ENCODE measurements at places on chromosomes 2 and 18. TPM values are rescaled to one million over a fixed set of nuclear protein-coding genes. Genes with fewer than 3 reads are reported as not detected.

ZSWIM2 gene
- total RNA-seq, result not detected

HOXD9 gene
- 5.8 TPM for total RNA-seq

CGREF1 gene
- 1.8 TPM for total RNA-seq

LIMS4 gene
- 2.3 TPM for total RNA-seq

RELCH gene
- 21.3 TPM for total RNA-seq

NBEAL1 gene
- total RNA-seq, result 15.2 TPM

SCN7A gene
- total RNA-seq, result not detected

POMC gene
- 4.3 TPM for total RNA-seq

TPO gene
- total RNA-seq, result not detected

LIPG gene
- 2.9 TPM for total RNA-seq

DLX2 gene
- not detected for total RNA-seq

PIEZO2 gene
- total RNA-seq, result not detected

ACTG2 gene
- total RNA-seq, result 12.4 TPM

SIX3 gene
- not detected for total RNA-seq

CNGA3 gene
- total RNA-seq, result not detected

CFC1 gene
- not detected for total RNA-seq

All from myometrial cell (primary cell).